Stimulated activated CD4-positive, alpha-beta T cell treated with anti-CD3 and anti-CD28 coated beads, Interleukin-4, amount 100 ng/mL, for 4 hours (primary cell): ENCODE measurements at places on chromosomes 3 and 15.

DNA sequence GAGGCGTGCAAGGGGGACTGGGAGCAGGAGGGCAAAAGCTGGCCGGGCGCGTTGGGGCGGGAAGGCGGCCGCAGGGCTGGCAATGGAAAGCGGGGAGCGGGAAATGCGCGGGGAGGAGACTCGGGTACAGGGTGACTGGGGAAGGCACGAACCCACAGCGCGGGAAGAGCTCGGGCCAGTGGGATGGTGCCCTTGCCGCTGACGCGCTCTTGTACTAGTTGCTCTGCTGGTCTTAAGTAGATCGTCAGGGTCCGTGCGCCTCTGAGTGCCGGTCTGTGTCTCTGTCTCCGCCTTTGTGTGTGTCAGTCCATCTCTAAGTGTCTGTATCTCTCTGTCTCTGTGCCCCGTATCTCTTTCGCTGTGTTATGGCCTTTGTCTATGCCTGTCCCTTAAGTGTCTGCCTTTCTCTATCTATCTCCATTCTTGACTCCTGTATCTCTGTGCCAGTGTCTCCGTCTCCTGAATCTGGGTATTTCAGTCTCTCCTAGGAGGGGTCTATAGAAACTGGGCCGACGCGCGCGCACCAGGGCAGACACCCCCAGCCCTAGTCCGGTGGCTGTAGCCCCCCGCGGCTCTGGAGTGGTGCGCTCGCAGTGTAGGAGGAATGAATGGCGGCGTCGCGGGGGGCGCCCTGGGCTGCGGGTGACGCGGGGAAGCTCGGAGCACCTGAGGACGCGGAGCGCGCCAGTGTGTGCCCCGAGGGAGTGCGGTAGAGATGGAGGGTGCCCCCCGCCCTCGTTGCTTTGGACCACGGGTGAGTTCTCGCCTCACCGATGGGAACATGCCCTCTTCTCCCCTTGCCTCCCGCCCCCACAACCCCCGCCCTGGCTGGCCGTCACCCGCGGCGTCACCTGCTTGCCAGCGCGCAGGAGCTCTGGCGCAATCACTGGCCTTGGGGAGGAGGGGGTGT lies 756 bp upstream of the CAMK2N2 start:
- DNase-seq, result peak; percentile 23

DNA sequence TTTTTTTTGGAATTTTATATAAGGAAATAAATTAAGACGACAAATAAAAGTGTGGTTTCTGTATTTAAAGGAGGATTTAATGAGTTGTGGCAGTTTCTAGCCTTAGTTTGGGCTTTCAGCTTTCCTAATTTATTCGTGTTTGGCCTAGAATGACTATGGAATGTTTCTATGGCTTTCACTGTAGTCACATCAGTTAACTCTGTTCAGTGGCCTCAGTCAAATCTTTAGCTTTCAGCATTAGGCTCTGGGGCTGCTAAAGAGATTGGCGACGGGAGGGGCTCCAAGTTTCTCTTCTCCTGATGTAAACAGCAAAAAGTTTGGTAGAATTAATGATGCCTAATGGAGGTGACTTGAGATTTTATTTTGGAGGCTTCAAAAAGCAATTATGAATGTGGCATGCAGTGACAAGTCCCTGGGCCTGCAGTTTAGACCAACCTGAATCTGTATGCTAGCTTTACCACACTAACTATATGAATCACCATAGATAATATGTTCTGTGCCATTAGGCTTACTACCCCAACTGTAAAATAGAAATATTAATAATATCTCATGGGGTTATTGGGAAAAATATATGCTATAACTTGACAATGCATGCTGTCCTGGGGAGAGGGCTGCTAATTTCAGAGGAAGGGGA lies 47.1 kb upstream of the ADGRG7 start:
- no peak for DNase-seq

- no peak for DNase-seq
Observed at GRCh38 chr15:60682615-60683014, 203.7 kb upstream of the ICE2 start.

- no peak for DNase-seq
Observed at GRCh38 chr3:46893763-46894162, 16.2 kb downstream of the PTH1R start.

DNA sequence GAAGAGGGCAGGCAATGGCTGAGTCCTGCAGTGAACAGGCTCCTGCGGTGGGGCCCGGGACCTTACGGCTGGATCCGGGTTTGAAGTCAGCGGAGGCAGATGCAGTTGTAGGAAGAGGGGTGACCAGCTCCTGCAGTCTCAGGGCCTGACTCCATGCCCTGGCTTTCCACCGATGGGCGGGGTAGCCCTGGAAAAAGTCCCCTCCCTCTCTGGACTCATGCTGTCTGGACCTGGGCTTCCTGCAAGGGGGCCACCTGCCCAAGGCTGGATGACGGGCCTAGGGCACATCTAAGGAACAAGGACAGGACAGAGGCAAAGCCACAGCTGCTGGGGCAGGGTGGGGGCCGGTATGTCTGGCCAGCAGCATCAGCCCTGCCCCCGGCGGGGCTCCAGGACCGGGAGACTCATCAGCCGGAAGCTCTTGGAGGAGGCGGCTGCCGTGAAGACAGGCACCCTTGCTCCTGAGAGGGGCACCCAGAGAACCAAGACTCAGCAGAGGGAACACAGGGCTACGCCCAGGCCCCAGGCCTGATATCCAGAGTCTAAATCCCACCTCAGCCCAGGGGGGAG lies 12.8 kb downstream of the IQSEC1 start:
- no peak for DNase-seq

- no peak for DNase-seq
Observed at GRCh38 chr3:107106316-107106715, 270.9 kb upstream of the CCDC54 start.

- DNase-seq, result no peak
Observed at GRCh38 chr15:58549013-58549784, 117.4 kb downstream of the LIPC start.

GRCh38 chr3:112550859-112551258 lies 10.9 kb downstream of the ATG3 start:
- DNase-seq, result no peak

DNA sequence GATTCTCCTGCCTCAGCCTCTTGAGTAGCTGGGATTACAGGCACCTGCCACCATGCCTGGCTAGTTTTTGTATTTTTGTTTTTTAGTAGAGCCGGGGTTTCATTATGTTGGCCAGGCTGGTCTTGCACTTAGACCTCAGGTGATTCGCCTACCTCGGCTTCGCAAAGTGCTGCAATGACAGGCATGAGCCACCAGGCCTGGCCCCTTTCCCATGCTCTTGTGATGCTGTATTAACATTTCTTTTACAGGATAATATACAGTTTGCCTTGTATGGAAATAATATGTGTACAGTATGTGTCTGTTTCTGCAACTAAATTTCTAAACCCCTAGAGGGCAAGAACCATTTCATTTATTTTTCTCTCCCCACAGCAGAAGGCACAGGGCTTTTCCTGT lies 37.8 kb downstream of the SCG5 start:
- DNase-seq, result no peak

GRCh38 chr3:78398401-78398800 lies 1358.5 kb downstream of the ROBO2 start:
- no peak for DNase-seq

DNA sequence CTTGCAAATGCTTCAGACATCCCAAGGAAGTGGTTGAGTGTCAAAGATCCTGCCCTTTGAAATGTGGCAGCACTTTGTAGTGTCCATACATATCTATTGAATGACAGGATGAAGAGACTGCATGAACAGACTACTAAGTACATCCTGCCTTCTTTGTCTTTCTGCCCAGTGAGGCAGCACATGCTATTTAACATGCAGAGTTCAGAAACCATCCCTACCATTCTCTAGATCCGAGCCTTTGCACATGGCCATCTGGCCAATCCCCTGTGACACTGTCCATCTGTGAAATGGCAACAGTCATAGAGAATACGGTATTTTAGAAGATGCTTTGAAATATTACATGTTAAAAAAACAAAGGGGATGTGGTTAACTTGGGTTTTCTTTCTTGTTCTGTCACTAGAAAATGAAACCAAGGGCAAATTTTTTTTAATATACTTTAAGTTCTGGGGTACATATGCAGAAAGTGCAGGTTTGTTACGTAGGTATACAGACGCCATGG lies 519.6 kb downstream of the NTRK3 start:
- DNase-seq, result no peak
